Activated naive CD4-positive, alpha-beta T cell (primary cell): ENCODE measurements at places on chromosomes 6 and 20.

GRCh38 chr6:21935561-21936028 is 342.0 kb downstream of the SOX4 start:
- DNase-seq: no peak

GRCh38 chr20:63326314-63327230 is 33.6 kb downstream of the COL20A1 start:
- DNase-seq: no peak

GRCh38 chr6:148389086-148389485 is 46.4 kb downstream of the SASH1 start:
- no peak for DNase-seq

DNA sequence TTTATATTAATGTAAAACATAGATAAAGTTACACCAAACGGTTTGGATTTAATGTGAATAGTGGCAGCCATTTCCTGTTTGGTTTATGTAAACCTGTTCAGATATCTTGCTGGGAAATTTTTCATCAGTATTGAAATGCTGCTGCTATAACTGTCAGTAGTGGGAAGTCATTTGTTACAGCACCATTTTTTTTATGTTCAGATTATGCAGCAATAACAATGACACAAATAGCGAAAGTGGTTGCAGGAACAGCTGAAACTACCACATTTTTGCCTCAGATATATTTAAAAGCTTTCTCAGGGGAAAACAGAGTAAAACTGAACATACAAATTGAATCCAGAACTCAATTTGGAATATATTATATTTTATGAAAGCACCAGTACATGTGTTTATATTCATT is 128.8 kb upstream of the SIM1 start:
- no peak for DNase-seq

DNA sequence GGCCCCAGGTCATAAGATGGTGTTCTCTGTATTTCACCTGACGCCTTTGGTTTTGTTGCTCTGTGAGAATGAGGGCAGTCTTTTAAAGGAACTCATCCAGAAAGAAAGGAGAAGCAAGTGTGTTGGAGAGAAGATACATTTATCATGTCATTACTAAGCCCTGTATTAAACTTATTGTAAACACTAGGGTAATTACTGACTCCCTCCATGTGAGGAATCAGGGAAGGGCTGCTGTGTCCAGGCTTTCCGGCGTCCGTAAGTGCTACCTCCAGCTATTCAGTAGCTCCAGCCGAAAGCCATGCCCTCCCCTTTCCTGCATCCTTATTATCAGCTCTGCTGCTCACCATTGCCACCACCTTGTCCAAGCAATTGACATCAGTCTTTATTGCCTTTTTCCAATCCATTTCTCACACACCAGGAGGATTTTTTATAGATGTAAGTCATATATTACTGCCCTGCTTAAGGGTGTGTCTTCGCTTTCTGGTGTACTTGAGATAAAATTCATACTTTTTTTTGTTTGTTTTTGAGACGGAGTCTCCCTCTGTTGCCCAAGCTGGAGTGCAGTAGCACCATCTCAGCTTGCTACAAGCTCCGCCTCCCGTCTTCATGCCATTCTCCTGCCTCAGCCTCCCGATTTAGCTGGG is 94.7 kb downstream of the RPP40 start:
- DNase-seq: no peak

GRCh38 chr20:63281742-63282665 is 9.4 kb downstream of the ARFGAP1 start:
- no peak for DNase-seq

- no peak for DNase-seq
Measured at GRCh38 chr20:51379601-51380341, 162.7 kb downstream of the NFATC2 start.

DNA sequence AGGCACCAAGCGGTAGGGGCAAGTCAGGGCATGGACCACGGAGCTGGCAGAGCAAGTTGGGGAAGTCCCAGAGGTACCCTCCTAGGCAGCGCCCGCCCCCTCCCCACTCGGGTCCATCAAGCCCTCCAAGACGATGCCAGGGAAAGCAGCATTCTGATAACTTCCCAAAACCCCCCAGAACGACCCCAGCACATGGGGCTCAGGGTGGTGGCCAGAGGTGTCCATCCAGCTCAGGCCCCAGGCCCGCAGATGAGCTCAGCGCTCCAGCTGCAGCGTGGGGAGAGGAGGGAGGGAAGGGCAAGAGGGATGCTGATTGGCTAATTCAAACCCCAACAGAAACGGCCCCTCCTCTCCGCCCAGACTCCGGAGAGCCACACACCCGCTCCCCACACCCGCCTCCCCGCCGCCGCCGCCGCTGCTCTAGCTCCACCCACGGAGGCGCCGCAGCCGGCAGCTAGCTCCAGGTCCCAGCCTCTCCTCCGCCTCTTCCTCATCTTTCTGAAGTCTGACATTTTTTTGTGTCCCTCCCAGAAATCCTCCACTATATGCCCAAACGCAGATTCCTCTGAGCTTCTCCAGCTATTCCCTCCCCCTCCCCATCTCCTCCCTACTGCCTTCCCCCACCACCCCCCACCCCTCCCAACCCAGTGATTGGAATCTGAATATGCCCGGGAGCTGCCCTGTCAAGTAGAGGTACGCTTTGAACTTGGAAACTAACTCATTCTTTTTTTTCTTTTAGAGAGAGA is 40.3 kb upstream of the TLDC2 start:
- DNase-seq: peak; percentile 62

- DNase-seq: no peak
Measured at GRCh38 chr6:25181923-25182322, 97.3 kb upstream of the CARMIL1 start.

- no peak for DNase-seq
Measured at GRCh38 chr6:19279273-19279684, 557.9 kb upstream of the ID4 start.

GRCh38 chr6:54262971-54263370 is 45.3 kb upstream of the TINAG start:
- no peak for DNase-seq

- DNase-seq: no peak
Measured at GRCh38 chr6:41153451-41153850, 696 bp downstream of the TREML1 start.

DNA sequence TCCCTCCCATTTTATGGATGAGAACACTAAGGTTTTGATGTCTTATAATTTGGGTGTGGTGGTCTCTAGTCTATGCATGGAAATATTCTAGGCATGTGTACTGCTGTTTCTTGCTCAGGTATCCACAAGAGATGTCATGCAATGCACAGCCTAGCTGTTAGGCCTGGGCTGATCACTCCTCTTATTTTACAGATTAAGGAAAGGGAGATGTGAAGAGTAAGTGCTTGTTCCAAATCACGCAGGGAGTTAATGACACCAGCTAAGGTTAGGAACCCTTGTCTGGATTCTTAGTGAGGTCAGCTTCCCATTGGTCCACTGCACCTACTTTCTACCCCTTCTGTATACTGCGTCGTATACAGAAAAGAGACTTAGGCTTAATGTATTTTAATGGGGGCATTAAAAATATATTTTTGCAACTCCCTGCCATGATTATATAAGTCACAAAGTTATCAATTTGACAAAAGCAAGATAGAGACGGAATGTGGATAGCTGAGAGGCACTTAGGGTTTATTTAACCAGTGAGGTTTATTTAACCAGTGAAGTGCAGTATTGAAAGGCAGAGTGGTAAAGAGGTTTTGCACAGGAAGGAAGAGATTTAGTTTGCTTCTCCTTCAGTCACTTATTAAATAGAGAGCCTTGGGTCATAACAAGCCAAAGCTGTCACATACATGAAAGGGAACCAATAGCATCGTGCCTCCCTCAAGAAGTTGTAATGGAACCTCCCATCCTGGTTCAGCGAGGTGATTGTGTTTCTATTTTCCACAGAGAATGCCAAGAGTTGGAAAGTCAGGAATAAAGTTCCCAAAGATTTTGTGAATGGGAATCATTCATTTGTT is 95.0 kb upstream of the FAM184A start:
- no peak for DNase-seq

- no peak for DNase-seq
Measured at GRCh38 chr6:138592749-138593123, 93.4 kb upstream of the NHSL1 start.

DNA sequence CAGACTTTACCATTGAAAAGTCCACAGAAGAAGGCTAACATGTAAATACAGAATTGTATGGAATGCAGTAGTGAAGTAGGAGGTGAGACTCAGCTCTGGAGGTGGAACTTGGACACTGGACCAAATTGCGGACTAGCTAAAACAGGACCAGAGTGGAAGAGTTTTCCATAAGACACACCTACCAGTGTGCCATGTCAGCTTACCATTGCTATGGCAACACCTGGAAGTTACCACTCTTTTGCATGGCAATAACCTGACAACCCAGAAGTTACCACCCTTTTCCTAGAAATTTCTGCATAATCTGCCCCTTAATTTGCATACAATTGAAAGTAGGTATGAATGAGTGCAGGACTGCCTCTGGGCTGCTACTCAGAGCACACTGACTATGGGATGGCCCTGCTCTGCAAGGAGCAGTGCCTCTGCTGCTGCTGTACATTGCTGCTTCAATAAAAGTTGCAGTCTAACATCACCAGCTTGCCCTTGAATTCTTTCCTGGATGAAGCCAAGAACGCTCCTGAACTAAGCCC is 569.6 kb upstream of the FLRT3 start:
- DNase-seq: no peak

DNA sequence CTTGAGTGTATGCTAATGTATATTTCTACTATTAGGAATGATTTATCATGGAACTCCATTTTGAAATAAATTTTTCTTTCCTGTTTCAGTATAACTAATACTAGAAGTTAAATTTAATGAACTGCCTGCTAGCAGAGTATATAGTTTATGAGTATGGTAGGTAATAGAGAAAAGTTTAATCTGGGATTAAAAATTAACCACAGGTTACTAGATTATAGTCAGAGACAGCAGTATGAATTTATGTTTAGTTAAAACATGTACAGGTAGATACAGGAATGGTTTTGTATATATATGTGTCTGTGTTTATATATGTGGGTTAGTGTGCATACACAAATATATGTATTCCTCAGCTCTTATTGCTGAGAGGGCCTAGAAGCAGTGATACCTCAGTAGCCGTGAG is 32.3 kb downstream of the CD2AP start:
- no peak for DNase-seq

DNA sequence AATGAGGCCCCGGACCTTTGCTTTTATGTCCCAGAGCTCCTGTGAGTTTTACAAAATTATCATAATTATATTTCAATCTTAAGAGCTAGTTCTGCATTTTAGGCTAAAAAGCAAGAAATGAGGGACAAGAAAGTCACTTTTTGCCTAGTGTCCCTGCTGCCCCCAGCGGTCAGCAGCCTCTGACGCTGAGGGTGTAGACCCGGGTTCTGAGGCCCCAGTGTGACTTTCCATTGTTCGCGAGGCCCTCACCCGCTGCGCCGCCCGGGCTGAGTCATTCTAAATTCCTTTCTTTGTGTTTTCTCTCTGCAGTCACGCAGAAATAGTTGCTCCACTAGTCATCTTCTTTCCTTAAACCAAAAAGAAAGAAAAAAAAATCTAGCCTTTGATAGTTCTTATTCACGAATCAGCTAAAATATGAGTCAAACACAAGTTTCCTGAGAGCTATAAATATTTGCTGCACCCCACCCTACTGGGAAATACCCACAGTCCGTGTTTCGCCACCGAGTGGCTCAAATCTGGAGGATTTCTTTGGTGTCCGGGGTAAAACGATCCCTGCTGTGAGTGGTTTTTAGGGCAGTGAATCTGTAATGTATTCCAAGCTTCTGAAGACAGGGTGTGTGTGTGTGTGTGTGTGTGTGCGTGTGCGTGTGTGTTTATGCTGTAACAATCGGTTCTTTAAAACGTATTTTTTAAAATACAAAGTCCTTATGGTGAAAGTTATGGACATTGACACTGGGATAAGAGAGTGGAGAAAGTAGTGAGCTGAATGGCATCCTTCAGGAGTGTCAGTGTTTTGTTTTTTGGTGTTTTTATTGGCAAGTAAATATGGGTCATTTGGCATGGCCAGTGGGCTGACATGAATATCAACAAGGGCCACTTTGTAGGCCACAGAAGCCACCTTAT is 59.7 kb upstream of the EEF1A1 start:
- DNase-seq: no peak

GRCh38 chr6:26445934-26446667 is 5.8 kb downstream of the BTN3A3 start:
- DNase-seq: no peak

GRCh38 chr6:115573861-115574260 is 486.8 kb downstream of the FRK start:
- DNase-seq: no peak

GRCh38 chr6:112634376-112634775 is 287.2 kb downstream of the RFPL4B start:
- DNase-seq: no peak

- no peak for DNase-seq
Measured at GRCh38 chr20:39778431-39778830, 816.3 kb downstream of the DHX35 start.

GRCh38 chr6:7247828-7248227 is 65.2 kb downstream of the SSR1 start:
- DNase-seq: no peak

- DNase-seq: no peak
Measured at GRCh38 chr6:101042966-101043365, 161.8 kb upstream of the ASCC3 start.

DNA sequence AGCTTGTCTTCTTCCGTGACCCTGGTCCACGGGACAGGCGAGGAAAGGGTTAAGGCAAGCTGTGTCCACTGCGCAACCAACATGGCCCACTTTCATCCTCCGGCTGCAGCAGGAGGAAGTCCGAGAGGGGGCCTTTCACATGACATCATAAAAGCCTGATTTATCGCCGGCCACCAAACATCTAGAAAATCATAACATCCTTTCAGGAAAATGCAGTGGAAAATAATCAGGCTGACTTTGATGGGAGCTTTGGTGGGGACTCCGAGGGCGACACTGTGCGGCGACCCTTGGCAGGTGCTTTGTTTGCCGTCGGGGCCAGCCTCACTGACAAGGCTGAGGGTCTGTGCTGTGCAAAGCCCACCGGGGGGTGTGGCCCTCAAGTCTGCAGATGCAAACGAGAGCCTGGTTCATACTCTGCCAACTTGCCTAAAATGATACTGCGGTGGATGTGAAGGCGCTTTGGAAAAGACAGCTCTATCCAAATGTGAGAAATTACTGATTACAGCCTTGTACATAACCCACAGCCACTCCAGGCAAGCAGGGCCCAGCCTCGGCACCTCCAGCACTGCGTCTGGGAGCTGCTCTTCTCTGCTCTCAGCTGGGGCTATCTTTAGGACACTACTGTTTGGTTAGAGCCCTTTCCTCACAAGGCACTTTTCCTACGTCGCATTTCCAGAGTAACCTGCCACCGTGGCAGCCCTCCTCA is 25.7 kb downstream of the FOXC1 start:
- DNase-seq: no peak

DNA sequence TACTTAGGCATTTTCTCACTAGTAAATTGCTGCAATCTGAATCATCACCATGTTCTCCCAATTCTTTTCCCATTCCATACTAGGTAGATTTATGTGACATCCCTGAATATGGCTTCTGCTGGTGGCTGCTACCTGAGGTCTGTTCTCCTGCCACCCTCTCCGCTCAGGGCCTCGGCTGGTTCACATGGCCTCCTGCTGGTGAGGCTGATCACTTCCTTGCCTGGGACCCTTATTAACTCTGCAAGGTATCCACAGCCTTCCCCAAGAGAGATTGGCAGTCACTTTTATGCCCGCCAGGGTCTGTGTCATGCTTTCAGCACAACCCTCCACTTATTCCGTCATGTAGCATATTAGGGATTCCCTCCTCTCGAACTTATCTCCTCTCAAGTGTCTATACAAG is 424.5 kb upstream of the FLRT3 start:
- DNase-seq: no peak

GRCh38 chr20:35240083-35240810 is 13.8 kb downstream of the MMP24 start:
- DNase-seq: no peak

- no peak for DNase-seq
Measured at GRCh38 chr6:170173335-170173881, 117.5 kb downstream of the DLL1 start.

GRCh38 chr6:80029470-80029869 is 25.0 kb downstream of the TTK start:
- no peak for DNase-seq
